ENCODE measurements at places on chromosomes 16 and 17.

GRCh38 chr17:19303367-19303776 is 59.2 kb downstream of the B9D1 start:
- DNase-seq, result no peak

- peak; percentile 74 for DNase-seq
These were observed 32.3 kb downstream of the GRB7 start for GRCh38 chr17:39769974-39770587.

GRCh38 chr16:13041646-13042290 is 140.4 kb downstream of the SHISA9 start:
- DNase-seq, result no peak

DNA sequence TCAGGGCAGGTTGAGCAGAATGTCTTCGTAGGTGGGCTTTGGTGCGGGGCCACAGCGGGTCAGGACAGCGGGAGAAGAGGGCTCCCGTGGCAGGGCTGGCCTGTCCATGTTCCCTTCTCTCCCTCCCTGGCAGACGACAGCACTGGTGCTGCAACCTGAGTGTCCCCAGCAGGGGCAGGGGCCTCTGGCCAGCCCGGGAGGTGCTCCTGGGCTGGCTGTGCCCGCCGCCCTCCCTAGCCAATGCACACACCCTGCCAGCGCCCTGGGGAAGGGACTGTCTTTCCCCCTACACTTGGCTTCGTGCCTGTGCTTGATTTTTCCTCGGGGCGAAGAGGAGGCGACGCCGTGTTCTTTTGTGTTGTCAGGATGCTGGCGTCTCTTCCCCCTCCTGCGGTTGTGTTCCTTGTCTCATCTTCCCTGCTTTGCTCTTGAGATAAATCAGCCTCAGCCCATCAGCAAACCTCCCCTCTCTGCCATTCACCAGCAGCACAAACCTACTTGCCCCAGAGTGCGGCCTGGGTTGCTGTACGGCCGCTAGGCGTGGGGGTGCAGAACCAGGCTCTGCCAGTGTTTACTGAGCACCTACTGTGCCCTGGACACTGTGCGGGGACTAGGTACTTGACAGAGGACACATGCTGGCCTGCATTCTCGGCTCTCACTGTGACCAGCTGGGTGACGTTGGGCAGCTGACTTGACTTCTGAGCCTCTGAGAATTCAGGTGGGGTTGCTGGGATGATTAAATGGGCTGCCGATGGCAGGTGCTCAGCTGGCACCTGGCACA is 237.3 kb upstream of the CIBAR2 start:
- DNase-seq, result no peak

DNA sequence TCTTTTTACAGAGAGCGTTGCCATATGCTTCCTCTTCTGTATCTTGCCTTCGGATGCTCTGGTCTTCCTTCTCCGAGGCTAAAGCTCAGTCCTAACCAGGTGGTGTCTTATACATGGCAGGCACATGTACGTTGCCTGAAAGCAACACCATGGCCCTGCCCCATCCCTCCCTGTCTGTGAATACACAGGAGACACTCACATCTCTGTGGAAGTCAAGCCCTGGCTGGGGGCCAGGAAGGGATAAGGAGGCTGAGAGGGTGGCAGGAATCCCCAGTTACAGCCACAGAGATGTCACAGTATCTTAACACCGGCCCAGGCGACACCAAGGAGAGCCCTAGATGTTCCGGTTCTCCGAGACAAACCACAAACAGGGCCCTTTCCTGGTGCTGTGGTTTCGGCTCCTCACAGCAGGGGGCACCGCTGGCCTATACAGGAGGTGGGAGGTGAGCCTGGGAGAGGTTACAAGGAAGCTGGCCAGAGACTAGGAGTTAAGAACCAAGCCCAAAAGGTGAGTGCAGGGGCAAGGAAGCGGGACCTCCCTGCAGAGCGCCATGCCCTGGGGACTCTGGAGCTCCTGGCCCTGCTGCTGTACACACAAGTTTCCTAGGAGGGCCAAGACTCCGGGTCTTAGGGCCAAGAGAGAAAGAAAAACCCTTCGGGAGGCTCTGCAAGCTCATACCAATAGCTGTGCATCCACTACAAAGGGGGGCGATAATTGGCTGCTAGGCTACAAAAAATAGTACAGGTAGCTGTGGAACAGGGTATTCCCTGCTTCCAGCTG is 41.7 kb downstream of the SRL start:
- peak; percentile 66 for DNase-seq

GRCh38 chr17:20996724-20997615 is 45.8 kb downstream of the USP22 start:
- no peak for DNase-seq

- DNase-seq, result no peak
These were observed 4.1 kb downstream of the UBALD2 start for GRCh38 chr17:76268991-76269981.

All from urothelium cell line (cell line).